ENCODE measurements at places on chromosomes 2 and 18.
A peak's percentile ranks its signal among the peaks of the same experiment; 100 is the strongest.

DNA sequence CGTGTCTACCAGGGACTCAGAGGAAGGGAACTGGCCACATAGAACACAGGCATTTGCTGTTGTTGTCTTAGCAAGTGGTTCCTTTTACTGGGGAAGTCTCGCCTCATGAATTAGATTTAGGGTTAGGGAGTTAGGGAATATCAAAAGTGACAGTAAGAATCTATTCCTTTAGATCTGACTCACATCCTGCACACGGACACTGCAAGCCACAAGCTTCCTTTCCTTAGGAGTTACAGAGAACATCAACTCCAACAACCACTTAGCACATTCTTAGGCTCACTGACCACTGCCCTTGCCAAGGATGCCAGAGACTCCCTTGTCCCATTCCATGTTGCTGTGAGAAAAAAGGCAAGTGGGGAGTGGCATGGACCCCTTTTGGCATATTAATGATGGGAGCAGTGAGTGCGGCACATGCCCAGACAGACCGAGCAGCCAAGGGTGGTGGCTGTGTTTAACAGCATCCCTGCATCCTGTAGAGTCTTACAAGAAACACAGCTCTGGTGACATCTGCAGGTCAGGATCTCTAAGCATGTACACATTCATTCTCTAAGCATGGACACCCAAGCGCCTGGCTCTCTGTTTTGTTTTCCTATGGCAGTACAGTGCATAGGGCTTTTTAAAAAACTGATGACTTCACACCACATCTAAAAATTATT, 745.6 kb upstream of the RAB6C start:
- DNase-seq, result no peak

- peak; percentile 81 for DNase-seq
Observed at GRCh38 chr18:12307701-12308385, at the start of gene TUBB6. TSS of gene TUBB6 (plus strand) at chr18:12308241. CDS start at chr18:12308293, 52 bp downstream.

GRCh38 chr2:175621821-175622220, 380.2 kb downstream of the LNPK start:
- no peak for DNase-seq

DNA sequence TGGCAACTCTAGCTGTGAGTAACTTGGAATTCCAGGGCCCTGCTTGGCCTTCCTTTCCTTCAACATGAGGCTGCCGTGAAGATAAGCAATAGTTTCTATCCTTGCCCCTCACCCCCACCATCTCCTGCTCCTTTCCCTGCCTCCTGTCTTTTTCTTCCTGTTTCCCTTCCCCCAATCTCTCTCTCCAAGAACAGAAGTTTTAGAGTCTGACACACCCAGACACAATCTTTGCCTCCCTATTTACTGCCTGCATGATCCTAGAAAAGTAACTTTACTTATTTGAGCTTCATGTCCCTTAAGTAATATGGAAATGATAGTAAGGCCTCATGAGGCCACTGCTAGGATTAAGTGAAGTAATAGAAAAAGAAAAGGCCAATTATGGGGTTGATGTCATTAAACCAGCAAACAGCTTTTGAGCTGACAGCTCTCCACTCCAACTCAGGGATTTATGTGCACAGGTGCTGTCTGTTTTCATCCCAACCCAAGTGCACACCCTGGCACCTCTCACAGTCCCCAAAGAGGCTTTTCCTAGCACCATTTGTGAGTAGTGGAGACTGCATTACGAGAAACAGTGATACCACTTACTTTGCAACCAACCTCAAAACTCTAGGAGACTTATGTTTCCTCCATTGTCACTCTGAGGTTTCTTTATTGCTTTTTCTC, 123.7 kb upstream of the SIX3 start:
- DNase-seq, result no peak

DNA sequence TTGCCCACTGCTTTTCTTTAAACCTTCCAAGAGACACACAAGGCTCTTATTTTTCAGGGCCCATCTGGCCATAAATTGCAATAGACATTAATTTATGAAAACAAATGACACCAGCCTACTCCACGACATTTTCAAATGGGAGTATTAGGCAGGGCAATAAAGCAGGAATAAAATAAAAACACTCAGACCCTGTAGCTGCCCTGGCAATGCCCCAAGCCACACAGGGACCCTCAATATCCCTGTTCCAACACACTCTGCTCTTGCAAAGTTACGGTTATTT, 550.8 kb upstream of the TNP1 start:
- DNase-seq, result no peak

DNA sequence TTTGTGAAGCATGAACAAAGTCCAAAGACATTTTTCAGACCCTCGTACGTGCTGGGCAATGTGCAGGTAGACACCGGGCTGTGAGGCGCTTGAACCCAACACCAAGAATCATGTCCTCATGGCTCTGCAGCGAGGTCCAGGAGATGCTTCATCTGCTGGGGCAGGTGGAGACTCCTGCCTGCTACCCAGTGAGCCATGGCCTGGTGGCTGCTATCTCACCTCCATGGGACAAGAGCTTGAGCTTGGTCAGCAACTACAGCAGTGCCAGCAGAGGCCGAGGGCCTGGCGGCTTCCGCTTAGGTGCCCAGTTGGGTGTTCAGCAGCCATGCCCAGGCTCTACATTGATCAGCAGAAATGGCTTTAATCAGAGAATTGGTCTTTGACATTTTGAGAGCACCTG, 281.0 kb upstream of the HS6ST1 start:
- DNase-seq, result no peak
